ENCODE measurements at places on chromosomes 16 and 17. TPM values are rescaled to one million over a fixed set of nuclear protein-coding genes. Genes with fewer than 3 reads are reported as not detected.

- peak; percentile 67 for DNase-seq
These were observed 2.0 kb downstream of the HBZ start for GRCh38 chr16:154217-155030.

DNA sequence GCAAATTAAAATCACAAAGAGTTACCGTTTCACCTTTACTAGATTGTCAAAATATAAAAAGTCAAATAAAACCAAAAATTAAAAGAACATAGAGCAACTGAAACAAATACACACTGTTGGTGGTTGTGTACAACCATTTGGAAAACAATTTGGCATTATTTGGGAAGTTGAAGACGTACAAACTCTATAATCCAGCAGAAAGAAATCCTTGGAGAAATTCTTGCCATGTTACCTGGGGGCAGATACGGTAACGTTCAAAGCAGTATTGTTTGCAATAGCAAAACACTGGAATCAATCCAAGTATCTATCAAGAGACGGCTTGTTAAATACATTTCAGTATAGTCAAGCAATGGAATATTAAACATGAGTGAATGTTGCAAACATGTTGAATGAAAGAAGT, 56.7 kb downstream of the TBX4 start:
- no peak for DNase-seq

- no peak for DNase-seq
These were observed 81.8 kb downstream of the WDR59 start for GRCh38 chr16:74903120-74903519.

DNA sequence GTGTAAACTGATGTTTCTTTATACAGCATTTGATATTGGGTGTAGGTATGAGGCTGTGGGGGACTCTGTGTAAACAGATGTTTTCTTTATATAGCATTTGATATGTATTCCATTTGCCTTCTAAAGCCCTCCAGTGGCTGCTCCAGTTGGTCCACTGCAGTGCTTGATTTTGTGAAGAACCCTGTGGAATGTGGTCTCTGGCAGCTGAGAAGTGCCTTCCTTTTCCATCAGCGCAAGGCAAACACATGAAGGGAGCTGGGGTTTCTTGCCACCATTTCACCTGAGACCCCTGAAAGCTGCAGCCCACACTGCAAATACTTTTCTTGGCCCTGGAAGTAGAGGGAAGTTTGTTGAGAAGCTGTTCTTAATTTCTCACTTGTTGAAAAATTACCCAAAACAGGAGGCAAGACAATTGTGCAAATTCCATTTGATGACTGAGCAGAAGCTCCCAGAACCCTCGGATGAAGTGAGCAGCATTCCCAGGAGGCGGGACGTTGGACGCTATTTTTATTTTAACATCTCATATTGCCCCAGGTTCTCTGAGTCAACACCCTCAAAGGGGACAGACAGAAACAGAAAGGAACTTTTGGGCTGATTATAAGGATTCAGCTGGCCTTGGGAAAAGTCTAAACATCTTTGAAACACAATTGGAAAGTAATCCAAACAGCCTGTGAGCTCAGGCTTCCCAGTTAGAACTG, 158.5 kb upstream of the RPH3AL start:
- no peak for DNase-seq

Gene KRT20
- total RNA-seq, result not detected
